Right forelimb (tissue), 1 donor: ENCODE measurements at places on chromosomes 1 and 21.

- no peak for DNase-seq
Measured at GRCh38 chr1:74344387-74344786, 109.2 kb downstream of the TNNI3K start.

- DNase-seq, result no peak
Measured at GRCh38 chr1:6459850-6460265, 6.1 kb downstream of the TNFRSF25 start.

DNA sequence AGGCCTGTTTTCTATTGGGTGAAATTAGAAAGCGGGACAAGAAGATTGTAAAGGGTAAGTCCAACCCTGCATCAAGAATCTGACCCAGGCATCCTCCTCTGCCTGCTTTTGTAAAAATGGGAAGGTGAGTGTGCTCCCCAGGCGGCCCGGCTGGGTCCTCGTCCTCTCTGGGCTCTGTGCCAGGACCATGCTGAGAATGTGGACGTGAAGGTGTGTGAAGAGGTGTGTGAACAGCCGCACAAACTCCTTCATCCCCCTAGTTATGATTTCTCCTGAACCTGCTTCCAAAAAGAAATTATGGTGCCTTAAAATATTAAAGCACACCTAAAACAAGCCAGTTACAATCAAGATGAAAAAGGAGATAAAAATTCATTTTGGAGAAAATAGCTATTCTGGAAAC lies 185.7 kb downstream of the IGSF21 start:
- DNase-seq, result no peak

DNA sequence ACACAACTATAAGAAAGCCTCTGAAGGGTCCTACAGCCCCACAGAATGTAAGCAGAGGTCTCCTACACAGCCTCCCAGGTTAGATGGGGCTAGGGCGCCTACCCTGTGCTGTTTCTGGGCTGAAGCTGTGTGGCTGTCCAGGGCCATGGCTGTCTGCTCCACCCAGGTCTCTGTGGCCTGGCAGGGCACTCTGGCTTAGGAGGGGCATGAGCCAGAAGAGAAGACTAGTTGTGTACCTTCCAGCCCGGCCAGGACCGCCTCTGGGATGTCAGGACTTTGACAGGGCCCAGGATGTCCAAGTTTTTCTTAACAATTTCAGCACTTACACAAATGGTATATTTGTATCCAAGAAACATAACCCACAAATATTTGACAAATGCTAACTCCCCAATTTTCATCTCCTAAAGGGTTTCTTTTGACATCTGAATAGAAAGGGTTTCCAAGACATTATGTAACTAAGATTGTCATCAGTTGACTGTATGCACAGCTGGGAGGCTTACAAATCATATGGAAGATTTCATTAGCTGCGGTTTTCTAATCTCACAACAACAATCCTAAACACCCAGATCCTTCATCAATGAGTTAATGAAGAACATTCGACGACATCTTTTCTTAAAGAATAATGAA lies 80.5 kb downstream of the HSF2BP start:
- DNase-seq, result no peak

DNA sequence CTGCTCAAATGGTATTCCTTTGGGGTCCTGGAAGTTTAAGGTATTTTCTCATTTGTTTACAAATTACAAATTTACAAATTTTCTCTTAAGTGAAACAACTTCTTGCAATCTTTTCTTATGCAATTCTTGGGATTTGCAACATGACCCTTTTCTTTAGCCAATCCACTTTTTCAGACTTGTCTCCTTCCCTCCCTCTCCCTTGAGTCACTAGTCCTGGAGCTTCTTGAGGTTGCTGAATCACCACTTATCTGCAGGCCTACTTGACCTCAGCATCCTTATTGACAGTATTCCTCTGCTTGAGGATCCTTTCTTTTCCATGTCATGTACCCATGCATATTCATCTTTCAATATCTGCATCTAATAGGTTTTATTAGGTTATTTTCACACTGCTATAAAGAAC lies 302.8 kb upstream of the ADAMTS5 start:
- DNase-seq, result no peak

- no peak for DNase-seq
Measured at GRCh38 chr21:26572076-26572701, 897 bp downstream of the CYYR1 start.

GRCh38 chr1:76577525-76578185 lies 289.6 kb upstream of the ST6GALNAC5 start:
- no peak for DNase-seq

DNA sequence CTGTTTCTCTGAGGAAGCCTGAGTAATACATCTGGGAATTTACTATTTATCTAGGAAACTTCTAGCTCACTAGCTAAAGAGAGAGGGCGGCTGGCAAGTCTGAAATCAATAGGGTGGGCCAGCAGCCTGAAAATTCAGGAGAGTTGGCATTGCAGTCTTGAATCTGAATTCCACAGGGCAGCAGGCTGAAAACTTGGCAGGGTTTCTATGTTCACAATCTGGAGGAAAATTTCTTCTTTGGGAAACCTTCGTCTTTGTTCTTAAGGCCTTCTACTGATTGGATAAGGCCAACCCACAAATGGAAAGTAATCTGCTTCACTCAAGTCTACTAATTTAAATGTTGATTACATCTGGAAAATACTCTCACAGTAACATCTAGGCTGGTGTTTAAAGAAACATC lies 101.0 kb upstream of the COG2 start:
- no peak for DNase-seq

DNA sequence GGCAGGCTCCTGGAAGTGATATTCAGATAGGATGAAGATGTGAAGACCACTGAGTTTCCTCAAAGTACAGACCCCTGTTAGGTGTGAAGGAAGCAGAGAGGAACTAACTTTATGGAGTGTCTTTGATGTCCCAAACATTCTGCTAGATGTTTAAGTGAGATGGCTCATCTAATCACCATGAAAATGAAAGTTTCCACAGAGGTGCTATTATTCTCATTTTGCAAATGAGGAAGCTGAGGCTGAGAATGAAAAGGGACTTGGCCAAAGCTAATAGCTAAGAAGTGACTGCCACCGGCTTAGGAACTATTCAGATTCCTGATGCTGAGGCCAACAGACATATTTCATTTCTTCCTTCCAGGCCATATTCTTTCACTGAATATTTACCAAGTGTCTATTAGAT lies 45.9 kb upstream of the WLS start:
- no peak for DNase-seq

DNA sequence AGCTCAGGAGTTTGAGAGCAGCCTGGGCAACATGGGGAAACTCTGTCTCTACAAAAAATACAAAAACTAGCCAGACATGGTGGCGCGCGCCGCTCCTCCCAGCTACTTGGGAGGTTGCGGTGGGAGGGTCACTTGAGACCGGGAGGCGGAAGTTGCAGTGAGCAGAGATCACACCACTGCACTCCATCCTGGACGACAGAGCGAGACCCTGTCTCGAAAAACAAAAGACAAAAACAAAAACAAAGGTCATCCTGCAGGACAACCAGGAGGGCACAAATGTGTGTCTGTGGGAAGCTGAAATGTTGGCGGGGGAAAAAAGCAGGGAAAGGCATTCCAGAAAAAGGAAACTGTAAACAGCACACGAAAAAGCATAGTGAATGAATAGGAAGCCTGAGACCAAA lies 104.1 kb upstream of the HNRNPU start:
- DNase-seq, result peak; percentile 52

DNA sequence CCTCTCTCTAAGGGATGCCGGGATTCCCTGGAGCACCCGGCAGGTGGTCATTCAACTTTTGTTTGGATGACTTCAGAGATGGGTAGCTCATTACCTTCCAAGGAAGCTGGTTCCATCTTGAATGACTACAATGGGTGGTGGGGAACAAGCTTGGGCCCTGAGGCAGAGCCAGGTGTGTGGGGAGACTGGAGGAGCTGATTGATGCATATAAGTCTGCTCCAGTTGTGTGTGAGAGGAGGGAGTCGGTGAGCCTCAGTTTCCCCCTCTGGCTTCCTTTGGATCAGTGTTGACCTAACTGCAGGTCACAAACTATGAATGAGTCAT lies 133.8 kb upstream of the ZBTB40 start:
- no peak for DNase-seq

DNA sequence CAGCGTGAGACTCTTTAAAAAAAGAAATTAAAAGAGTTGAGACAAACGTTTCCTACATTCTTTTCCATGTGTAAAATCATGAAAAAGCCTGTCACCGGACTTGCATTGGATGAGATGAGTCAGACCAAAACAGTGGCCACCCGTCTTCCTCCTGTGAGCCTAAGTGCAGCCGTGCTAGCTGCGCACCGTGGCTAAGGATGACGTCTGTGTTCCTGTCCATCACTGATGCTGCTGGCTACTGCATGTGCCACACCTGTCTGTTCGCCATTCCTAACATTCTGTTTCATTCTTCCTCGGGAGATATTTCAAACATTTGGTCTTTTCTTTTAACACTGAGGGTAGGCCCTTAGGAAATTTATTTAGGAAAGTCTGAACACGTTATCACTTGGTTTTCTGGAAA lies 31.2 kb downstream of the IFNAR1 start:
- DNase-seq, result no peak

DNA sequence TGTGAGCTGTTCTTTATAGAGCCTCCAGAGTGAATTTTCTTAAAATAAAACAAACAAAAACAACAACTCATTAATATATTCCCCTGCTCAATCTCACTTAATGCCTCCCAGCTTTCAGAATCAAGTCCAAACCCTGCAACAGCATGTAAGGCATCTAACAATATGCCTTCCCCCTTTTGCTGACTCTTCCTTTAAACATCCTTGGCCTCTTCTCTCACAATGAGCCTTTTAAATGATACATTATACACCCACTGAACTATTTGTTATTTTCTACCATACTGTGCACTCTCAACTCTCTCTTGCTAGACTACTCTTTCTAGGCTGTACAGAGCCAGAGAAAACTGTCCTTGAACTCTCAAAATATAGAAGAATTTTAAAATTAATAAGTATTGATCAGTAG lies 115.2 kb upstream of the SNX7 start:
- no peak for DNase-seq

DNA sequence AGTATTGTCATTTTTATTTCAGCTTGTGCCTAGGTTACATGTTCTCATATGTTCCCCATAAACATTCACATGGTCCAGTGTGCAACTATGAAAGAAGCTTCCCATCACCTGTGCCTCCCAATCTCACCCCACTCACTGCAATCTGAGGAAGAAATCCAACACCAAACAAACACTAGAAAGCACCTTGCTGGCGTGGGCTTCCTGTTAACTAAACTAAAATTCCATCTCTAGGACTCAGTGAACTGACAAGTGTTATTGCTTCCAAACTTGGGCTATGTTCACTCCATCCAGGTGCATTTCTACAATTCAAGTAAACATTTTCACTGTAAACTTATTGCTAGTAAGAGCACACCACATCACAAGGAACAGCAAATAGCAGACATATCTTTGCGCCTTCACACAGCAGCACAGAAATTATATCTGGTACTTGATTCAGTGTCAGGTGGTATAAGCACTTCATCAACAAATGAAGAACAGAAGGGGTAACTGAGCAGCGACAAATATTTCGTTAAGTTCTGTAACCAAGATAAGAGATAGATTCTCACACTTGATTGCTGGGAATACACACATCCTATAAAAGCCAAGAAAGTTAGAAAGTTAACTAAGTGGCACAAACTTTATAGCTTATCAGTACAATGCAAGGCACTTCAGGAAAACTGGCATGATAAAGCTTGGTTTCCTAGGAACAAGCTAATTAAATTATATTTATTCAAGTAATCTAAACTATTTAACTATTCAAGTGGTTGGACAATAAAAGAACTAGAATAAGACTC lies 8.9 kb upstream of the KCNJ15 start:
- DNase-seq, result no peak

- no peak for DNase-seq
Measured at GRCh38 chr1:54402896-54403295, 3.3 kb downstream of the SSBP3 start.

DNA sequence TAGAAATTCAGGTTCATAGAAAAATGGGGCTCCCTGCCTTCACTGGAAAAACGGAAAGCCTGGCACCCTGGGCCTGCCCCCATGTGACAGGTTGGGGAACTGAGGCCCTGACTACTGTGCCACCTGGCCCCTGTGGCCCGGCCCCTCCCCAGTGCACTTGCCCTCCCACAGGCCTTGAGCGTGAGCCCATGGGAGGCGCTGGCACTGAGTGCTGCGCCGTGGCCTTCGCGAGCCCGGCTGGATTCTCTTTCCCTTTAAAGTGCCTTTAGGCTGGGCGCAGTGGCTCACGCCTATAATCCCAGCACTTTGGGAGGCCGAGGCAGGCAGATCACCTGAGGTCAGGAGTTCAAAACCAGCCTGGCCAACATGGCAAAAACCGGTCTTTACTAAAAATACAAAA lies 45.7 kb downstream of the SLC37A1 start:
- DNase-seq, result no peak

DNA sequence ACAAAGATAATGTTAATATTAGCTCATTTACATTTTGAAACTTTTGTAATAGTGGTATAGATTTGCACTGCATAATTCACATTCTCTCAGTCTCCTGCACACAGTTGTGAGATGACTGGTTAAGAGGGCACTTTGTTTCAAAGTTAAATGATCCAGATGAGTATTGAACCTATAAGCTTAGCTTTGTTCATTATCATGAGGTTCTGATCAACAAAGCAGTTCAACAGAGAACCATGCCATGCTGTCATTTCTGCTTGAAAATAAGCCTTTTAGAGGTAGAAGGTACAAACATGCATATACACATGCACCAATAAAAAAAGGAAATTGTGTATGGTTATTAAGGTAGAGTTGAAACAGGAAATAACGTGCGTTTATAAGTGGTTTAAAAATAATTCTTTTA lies 4.8 kb downstream of the RAP1A start:
- no peak for DNase-seq

- DNase-seq, result peak; percentile 94
Measured at GRCh38 chr1:205255941-205256780, 28.4 kb downstream of the TMCC2 start.

DNA sequence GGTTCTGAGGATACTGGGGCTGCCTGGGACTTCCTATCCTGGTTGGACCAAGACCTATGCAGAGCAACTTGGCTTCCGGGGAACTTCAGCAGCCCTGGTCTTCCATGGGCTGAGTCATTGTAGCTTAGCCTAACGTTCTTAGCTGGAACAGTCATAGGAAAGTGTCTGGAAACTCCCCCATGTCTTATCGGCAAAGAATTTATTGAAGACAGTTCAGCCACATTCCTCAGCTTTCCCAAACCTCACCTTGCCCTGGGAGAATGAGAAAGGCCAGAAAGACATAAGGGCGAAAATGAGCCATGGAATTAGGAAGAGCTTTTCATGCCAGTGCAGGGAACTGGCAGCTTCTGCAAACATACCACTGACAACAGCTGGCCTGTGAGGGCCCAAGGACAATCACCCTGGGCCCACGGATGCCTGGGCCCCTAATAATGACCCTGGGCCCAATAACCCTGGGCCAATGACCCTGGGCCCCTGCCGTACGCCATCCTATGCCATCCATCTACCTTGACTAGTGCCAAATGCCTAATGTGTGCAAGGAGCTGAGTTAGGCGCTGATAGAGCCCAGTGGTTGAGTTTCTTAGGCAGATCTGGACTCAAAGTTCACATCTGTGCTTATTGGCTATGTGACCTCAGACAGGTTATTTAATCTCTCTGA lies 114.4 kb upstream of the GADD45A start:
- DNase-seq, result no peak

GRCh38 chr1:29592731-29593130 lies 356.4 kb downstream of the PTPRU start:
- DNase-seq, result no peak

GRCh38 chr1:152855661-152856060 lies 4.1 kb upstream of the LCE7A start:
- no peak for DNase-seq

GRCh38 chr21:28132713-28133112 lies 860.0 kb downstream of the LTN1 start:
- no peak for DNase-seq

- no peak for DNase-seq
Measured at GRCh38 chr1:152577168-152577567, 3.1 kb downstream of the LCE3D start.
